Epithelial cell of umbilical artery (primary cell): ENCODE measurements at places on chromosomes 3 and 15. TPM values are rescaled to one million over a fixed set of nuclear protein-coding genes. Genes with fewer than 3 reads are reported as not detected.

Gene FBXO40
- total RNA-seq: under 0.01 TPM in 1 of 2 replicates, not detected in the other

Gene TICRR
- 2.6 and 5.9 TPM in 2 replicates for total RNA-seq

Gene P2RY13
- total RNA-seq: not detected in 2 replicates

Gene CLDN1
- total RNA-seq: not detected in 2 replicates

Gene IQCH
- 0.32 and 1.1 TPM in 2 replicates for total RNA-seq
